Stimulated activated CD8-positive, alpha-beta memory T cell treated with anti-CD3 and anti-CD28 coated beads, Interleukin-12 subunit alpha, Interleukin-12 subunit beta, amount 100 ng/mL, for 4 hours (primary cell): ENCODE measurements at places on chromosomes 7 and 10.
A peak's percentile ranks its signal among the peaks of the same experiment; 100 is the strongest.

DNA sequence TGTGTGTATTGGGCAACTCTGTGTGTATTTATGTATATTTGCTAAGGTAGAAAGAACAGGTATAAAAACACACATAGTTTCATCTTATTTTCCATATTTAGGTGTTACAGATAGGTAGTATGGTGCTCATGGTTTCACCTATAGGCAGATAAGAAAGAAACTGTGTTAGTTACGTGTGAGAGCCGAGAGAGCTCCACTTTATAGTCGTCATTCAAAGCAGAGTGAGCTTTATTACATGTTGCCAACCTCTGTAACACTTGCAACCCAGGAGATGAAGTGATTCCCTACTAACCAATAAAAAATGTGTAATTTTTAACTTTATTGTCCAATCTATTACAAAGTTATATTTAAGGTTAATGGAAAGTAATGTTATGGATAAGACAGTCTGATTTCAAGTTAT lies 121.3 kb downstream of the AGMO start:
- DNase-seq = no peak

GRCh38 chr7:51965454-51965853 lies 648.8 kb upstream of the COBL start:
- DNase-seq = no peak

GRCh38 chr10:76255241-76255640 lies 823.8 kb downstream of the LRMDA start:
- DNase-seq = no peak

DNA sequence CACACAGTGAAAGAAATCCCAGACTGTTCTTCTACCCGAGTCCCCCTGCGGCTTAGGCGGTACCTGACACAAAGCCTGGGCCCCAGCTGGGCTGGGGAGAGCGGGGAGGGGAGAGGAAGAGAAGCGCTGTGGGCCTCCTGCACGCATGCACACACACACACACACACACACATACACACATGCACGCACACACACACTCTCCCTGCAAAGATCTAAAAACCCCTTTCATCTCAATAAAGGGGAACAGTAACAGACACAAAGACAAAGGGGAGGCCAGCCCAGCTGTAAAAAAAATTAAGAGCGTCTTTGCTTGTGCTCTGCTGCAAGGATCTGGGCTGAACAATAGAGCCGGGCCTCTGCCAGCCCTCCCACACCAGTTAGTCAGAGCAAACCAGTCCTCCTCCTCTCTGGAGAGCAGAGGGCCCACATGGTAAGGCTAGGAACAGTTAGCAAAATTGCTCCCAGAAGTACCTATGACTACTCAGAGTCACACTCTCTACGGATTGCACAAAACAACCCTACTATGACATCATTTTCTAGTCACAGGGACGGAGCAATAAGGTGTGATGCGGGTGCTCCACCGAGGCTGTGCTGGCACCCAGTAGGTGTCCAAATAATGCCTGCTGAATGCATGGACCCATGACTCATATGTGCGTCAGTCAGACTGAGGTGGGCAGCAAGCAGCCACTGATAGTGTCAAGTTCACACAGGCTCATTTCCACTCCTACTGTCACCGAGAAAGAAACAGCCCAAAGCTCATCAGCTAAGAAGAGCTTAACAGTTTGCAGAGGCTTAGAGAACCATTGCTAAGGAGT lies 9.2 kb downstream of the ITPRIP start:
- peak; percentile 71 for DNase-seq

GRCh38 chr10:26854524-26854923 lies 6.2 kb downstream of the ABI1 start:
- DNase-seq = no peak

- DNase-seq = no peak
Observed at GRCh38 chr7:41696323-41696916, 6.5 kb downstream of the INHBA start.

GRCh38 chr10:3380406-3381050 lies 207.9 kb upstream of the PITRM1 start:
- DNase-seq = no peak

DNA sequence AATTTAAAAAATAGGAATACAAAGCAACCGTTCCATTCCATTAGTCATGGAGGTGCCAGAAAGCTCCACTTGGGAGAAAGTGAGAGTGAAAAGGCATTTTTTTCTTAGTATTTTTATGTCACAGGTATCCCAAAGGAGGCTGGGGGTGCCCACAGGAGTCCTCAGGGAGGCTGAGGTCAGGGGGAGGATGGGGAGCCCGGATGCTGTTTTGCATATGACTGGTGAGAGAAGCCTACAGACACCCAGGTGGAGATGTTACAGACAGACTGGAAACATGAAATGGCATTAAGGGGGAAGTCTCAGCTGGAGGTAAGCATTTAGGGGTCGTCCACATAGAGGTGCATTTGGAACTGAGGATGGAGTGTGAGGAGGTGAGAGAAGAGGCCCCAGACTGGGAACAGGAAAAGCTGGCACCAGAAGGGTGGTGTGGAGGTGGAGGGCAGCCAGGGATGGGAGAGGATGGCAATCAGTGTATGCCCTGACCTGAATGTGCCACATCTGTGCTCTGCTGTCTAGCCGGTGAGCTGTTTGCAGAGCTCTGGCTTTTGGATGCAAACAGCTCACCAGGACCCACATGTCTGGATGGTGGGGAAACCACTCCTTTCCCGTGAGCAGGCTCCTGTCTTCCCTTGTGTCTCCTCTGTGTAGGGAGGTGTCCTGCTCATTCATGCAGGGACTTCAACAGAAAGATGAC lies 101.1 kb downstream of the RAMP3 start:
- DNase-seq = no peak

DNA sequence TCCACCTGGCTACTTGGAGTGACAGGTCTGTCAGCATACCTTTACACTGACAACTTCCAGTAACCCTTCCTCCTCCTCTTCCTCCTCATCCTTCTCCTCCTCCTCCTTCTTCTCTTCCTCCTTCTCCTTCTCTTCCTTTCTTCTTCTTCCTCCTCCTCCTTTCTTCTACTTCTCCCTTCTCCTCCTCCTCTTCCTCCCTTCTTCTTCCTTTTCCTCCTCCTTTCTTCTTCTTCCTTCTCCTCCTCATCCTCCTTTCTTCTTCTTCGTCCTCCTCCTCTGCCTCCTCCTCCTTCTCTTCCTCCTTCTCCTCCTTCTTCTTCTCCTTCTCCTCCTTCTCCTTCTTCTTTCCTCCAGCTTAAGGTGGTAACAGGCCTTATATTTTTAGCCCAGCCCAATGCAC lies 109.3 kb upstream of the PLXDC2 start:
- no peak for DNase-seq

DNA sequence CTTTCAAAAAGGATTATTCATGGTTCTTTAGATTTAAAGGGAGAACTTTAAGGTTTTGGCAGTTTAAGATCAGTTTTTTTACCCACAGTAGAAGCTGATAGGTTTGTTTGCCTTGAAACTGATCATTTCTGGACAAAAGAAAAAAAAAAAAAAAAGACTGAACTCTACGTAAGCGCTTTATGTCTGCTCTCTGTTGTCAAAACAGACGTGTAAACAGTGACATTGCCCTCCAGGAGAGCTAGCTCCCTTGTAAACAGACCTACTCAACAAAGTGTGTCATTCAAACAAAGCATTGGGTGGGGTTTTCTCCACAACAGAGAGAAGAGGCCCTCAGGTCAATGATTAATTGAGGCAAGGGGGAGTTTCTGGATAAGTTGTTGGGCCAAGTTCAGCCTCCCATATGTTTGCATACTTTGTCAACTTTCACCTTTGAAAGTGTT lies 568.1 kb upstream of the LRRN3 start:
- DNase-seq = no peak

- no peak for DNase-seq
Observed at GRCh38 chr7:94252971-94253370, 141.7 kb upstream of the COL1A2 start.

DNA sequence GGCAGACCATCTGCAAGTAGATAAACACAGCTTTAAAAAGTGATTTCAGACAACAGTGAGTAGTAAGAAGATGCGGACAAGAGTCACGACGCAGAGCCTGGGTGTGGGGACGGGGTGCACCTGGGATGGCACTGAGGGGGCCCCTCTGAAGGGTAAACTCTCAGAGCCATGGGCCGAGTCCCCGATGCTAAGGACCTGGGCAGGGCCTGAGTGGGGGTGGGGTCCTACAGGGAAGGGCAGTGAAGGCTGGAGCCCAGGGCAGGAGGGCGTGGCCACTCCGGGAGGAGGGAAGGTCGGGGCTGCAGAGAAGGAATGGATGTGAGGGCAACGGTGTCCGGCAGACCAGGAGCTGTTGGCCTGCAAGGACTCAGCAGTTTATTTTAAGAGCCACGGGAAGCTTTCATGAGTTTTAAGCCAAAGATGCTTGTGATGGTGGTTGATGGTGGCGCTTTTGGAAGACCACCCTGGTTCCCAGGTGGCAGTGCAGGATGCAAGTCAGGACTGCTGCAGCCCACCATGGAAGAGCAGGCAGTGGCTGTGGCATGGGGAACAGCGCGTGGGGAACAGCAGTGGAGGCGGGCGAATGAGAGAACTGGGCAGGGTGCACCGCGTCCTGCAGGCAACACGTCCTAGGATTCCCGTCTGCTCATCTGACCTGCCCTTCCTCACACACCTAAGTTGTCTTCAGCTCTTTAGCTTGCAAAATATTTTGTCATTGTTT lies 296.8 kb downstream of the DNAJB6 start:
- DNase-seq = no peak

- DNase-seq = no peak
Observed at GRCh38 chr10:34812771-34813170, 2.3 kb downstream of the PARD3 start.
